CD4-positive, alpha-beta T cell treated with Interleukin-12 subunit alpha and Interleukin-12 subunit beta, for 1 hour (primary cell): ENCODE measurements at places on chromosomes 4 and X.
A peak's percentile ranks its signal among the peaks of the same experiment; 100 is the strongest.

GRCh38 chr4:11106190-11106589, 322.5 kb downstream of the HS3ST1 start:
- DNase-seq = no peak

GRCh38 chrX:19628011-19628575, 112.8 kb upstream of the MAP3K15 start:
- DNase-seq = no peak

DNA sequence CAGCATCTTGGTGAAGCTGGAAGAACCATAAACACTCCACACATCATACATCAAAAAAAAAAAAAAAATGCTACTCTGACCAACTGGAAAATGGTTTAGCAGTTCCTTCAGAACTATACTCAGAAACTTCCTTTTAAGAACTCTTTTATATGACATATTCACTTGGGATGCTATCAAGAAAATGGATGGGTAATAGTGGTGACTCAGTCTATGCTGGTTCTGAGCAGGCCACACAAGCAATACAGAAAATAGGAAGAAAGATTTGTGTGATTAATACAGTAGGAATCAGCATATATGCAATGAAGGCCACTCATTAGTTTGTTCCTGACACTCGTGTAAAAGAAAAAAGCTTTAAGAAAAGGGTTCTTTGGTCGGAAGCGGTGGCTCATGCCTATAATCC, 123.5 kb upstream of the FAT4 start:
- DNase-seq = no peak

DNA sequence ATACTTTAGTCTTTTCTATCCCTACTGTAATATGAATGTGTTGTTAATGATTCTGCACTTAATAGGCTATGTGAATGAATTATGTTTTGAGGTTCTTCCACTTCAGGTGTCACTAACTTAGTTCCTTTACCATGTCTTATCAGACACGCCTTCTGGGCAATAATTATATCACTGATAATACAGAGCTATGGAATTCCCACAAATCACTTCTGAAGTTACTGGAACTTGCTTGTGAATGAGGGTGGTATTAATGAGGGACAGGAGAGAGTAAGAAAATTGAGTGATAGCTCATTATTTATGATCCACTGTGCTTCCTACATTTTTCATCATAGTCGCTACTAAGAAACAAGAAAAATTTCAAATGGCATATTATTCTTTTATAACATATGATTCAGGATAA, 130.0 kb downstream of the PDLIM5 start:
- no peak for DNase-seq

DNA sequence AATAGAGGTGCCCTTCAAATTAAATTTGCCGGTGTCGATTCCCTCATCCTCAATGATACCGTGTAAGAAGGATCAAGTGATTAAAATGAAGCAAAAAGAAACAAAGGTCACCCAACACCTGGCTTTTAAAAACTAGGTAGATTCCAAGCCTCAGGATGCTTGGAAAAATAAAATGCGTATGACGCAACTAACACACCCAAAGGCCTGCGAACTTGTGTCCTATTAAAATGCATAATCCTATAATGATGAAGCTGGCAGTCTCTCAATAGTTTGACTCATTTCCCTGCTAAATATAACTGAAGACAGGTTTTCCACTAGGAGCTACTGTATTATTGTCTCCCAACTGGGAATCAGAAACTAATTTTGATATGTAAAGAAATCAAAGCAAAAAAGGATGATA, 263.2 kb downstream of the DHX15 start:
- DNase-seq = no peak

GRCh38 chrX:19954335-19955096, 36.3 kb downstream of the BCLAF3 start:
- no peak for DNase-seq

DNA sequence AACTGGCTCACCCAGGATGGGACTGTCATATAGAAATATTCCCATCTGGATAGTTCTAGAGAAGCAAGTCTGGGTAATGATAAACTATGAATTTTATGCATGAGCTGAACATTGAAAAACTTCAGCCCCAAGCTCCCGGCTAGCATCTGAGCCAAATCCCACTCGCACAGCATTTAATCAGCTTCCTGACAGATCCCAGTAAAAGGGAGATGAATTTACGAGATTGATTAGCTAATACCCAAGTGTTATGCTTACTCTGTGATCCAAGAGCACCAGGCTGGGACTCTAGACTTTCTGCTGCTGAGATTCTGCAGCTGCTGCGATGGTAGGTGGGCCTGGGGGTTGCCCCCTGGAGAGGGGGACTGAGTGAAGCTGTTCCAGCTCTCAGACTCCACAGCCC, 28.0 kb downstream of the FRMPD3 start:
- DNase-seq = no peak

GRCh38 chr4:3293401-3294391, 875 bp downstream of the RGS12 start:
- no peak for DNase-seq

GRCh38 chr4:140052050-140052449, 101.9 kb downstream of the MAML3 start:
- peak; percentile 20 for DNase-seq

DNA sequence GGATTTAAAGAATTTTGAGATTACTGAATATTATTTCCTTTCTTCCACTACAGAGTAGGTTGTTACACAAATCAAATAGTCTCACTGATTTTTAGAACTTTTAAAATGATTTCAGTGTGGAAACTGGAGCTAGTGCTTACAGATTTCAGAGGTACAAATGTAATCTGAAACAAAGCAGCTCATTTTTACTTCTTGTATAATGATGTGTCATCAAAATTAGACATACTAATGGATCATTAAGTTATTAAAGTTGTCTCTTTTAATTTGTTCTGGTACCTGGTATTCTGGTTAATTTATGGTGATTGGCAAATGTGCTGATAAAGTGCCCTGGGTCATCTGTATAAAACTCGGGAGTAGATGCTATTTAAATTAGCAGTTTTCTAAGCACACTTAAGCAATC, 1528.3 kb downstream of the RPA4 start:
- no peak for DNase-seq

- no peak for DNase-seq
Measured at GRCh38 chr4:144710526-144710912, 64.6 kb downstream of the HHIP start.

GRCh38 chrX:78493180-78493579, 165.8 kb upstream of the CYSLTR1 start:
- no peak for DNase-seq

- DNase-seq = no peak
Measured at GRCh38 chrX:153495362-153495751, 577 bp downstream of the BGN start.

DNA sequence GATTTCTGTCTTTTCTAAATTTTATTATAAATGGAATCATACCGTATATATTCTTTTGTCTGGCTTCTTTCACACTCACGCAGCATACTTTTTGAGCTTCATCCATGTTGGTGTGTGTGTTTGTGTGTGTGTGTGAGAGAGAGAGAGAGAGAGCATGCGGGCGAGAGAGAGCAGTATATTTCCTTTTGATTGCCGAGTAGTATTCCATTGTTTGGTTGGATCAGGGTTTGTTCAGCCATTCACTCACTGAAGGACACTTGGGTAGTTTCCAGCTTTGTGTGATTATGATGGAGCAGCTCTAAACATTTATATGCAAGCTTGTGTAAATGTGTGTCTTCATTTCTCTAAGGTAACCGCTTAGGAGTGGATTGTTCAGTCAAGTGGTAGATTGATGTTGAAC, 3.1 kb upstream of the L1CAM start:
- DNase-seq = no peak

DNA sequence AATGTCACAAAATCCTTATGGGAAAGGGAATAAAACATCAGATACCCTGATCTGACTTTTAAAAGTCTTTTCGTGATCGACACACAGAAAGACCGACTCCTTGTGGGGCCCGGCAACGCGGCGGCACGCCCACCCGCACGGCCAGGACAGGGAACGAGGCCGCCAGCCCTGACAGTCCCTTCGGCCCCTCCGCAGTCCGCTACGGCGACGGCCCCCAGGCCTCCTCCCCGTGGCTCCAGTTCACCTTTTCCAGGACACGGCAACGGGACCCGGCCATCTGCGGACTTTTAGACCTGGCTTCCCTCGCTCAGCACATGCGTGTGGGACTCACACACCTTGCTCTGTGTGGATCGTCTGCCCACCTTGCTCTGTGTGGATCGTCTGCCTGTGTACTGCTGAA, 33.6 kb upstream of the GTPBP6 start:
- DNase-seq = no peak

- no peak for DNase-seq
Measured at GRCh38 chr4:81215931-81216330, 909 bp upstream of the PRKG2 start.

DNA sequence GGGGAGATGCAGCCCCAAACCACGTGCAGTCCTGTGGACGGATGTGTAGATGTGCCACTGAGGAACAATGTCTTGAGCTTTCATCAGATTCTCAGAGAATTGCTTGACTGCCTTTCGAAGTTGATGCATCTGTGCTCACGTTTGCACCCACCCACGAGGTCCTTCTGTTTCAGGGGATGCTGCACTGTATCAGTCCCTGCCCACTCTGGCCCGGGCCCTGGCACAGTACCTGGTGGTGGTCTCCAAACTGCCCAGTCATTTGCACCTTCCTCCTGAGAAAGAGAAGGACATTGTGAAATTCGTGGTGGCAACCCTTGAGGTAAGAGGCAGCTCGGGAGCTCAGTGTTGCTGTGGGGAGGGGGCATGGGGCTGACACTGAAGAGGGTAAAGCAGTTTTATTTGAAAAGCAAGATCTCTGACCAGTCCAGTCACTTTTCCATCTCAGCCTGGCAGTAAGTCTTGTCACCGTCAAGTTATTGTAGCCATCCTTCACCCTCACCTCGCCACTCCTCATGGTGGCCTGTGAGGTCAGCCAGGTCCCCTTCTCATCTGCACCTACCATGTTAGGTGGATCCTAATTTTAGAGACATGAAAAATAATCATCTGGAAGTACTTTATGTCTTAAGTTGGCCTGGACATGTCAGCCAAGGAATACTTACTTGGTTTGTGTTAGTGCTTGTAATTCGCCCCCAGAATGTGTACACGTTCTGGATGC, 36.4 kb upstream of the MSANTD1 start:
- DNase-seq = no peak

- DNase-seq = no peak
Measured at GRCh38 chr4:102474736-102475504, 26.2 kb upstream of the NFKB1 start.

GRCh38 chr4:102842367-102842766, 15.0 kb upstream of the UBE2D3 start:
- no peak for DNase-seq

DNA sequence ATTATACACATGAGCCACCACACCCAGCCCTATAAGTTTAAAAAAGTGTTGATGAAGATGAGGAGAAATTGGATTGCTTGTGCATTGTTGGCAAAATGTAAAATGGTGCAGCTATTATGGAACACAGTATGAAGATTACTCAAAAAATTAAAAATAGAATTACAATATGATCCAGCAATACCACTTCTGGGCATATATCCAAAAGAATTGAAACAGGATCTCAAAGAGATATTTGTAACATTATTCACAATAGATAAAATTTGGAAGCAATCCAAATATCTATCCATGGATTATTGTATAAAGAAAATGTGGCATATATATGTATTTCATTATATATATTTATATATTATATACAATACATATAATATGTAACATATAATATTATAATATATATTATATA, 515.6 kb upstream of the GNPDA2 start:
- DNase-seq = no peak

DNA sequence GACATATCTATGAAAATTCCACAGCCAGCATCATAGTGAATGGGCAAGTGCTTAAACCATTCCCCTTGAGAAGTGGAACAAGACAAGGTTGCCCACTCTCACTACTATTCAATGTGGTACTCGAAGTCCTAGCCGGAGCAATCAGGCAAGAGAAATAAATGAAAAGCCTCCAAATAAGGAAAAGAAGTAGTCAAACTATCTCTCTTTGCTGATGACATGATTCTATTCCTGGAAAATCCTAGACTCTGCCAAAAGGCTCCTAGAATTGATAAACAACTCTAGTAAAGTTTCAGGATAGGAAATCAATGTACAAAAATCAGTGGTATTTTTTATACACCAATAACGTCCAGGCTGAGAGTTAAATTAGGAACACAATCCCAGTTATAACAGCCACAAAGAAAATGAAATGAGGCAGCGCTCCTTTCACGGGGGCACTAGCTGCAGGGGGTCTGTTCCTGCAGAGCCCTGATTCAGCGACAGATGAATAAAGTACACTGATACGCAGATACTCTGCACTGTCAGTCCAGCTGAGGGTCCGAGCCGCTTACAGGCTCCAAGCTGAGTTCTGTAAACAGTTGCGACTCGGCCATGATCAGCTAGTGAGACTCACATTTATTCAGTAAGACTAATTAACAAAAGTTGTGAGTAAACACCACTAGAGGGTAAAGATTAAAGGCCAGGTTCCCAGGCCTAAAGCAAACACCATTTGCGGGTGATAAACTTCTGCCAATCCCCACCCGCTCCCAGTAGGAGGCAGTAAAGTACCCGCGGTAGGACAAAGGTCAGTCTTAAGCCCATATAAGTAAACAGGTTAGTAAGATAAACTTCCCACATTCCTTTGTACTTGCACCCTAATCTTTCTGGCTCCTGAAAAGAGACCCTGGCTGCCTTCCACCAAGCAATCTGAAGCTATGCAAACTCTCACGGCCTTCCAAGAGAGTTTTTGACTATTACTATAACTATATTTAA, 290.6 kb upstream of the GRID2 start:
- no peak for DNase-seq

DNA sequence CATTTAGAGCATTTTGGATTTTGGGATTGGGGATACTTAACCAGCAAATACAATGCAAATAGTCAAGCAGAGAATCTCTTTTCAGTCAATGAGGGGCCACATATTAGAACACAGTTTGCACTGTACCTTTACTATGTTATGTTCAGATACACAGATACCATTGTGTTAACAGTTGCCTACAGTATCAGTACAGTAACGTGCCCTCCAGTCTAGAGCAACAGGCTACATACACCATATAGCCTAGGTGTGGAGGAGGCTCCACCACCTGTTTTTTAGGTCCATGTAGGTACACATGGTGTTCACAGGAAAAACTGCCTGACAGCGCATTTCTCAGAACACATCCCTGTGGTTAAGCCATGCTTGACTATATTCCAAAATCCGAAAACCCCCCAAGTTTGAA, 9.1 kb downstream of the GRPEL1 start:
- no peak for DNase-seq

- no peak for DNase-seq
Measured at GRCh38 chr4:48203819-48204218, 65.8 kb downstream of the TEC start.

DNA sequence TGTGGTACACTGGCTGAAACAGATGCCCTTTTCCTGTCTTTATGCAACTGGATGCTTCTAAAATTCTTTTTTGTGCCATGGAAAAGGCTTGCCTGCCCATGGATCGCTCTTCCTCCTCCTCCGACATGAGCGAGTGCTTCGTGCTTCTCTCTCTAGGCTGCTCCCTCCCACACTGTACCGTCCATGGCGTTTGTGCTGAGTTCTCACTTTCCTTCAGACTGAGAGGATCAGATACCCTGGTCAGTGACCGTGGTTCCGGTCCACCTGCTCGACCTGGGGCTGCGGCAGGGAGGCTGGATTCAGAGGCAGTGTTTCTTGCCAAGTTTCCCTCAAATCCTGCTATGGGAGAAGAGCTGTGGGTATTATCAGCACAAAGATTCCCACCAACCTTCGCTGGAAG, 10.2 kb upstream of the CLDN24 start:
- no peak for DNase-seq

- DNase-seq = no peak
Measured at GRCh38 chrX:108165383-108166111, 74.0 kb downstream of the ATG4A start.
